ENCODE measurements at places on chromosomes 11 and 22.

- no peak for DNase-seq
Measured at GRCh38 chr22:20464096-20464614, 26.5 kb upstream of the SCARF2 start.

DNA sequence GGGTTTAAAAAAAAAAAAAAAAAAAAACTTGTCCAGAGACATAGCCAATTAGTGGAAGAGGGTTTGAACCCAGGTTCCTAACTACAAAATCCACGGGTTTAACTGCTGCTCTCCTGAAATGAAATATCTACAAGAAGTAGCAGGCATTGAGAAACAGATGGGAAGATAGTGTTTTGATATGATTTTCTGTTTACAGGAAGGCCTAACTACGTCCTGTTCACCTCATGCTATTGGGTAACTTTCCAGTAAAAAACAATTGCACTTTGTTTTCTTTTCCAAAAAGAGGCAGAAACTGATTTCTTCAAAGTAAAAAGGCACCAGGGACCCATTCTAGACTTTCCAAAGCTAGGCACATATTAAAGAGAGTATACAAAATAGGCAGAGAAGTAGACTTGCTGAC, 5.9 kb upstream of the C11orf91 start:
- no peak for DNase-seq

- DNase-seq, result no peak
Measured at GRCh38 chr11:70935006-70935768, 317.2 kb downstream of the SHANK2 start.

GRCh38 chr11:2801711-2802388, 83.7 kb downstream of the CDKN1C start:
- DNase-seq, result no peak

DNA sequence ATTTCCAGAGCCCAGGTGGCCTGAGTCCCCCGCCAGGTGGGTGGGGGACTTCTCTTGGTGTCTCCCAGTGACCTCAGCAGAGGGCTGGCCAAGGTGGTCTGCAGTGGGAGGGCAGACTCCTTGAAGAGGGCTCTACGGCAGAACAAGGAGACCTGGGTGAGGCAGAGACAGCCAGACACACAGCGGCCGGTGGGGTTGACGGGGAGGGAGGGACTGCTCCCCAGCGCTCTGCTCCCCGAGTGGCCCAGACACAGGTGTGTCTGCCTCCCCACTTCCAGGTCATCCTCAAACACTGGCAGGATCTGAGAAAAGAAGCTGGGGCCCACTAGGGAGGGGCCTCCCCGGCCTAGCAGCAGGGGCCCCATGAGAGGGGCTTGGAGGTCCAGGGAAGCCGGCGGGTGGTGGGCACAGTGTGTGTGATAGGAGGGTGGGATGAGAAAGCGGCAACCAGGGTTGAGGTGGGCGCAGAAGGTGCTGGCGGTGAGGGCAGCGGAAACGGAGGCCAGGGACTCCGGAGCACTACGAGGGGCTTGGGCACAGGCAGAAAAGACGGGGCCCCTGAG, 30.1 kb downstream of the SYT7 start:
- no peak for DNase-seq

- no peak for DNase-seq
Measured at GRCh38 chr11:92738276-92738675, 231.2 kb upstream of the MTNR1B start.

DNA sequence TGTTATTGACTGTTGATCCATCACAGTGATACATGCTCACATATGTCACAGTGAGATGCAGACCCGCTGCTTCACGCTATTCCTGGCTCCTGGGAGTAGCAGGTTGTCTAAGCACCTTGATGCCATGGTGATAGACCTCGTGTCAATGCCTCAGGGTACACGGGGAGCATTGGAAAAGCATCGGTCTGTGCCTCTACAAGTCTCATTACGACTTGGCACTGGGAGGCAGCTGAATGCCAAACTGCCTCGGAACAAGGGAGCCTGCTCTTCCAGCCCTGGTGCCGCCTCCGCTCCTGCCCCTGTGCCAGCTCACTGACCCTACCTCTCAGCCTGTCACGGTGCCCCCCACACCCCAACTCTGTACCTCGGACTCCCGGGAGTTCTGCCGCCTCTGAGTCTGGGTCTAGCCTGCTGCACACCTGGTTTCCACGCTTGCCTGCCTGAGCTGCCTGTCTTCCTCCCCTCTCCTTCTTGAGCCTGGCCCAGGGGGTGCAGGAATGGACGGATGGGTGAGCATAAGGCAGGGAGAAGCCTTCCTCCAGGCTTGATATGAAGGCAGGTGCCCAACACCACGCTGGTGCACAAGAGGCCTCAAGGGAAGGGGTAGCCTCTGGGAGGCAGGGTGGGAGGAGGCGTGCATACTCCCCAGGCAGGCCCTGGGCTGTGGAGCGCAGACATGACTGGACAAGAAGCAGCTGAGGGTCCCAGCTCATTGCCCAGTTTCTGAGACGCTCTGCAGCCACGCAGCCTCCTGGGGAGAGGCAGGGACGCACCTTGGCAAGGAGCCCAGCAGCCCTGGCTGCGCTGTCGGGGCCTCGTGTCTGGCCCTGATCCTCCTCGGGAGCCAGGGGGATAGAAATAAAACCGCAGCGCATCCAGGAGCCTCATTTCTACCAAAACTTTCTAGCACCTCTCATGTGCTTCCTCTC, 1.8 kb upstream of the NFAM1 start:
- DNase-seq, result peak; percentile 71

DNA sequence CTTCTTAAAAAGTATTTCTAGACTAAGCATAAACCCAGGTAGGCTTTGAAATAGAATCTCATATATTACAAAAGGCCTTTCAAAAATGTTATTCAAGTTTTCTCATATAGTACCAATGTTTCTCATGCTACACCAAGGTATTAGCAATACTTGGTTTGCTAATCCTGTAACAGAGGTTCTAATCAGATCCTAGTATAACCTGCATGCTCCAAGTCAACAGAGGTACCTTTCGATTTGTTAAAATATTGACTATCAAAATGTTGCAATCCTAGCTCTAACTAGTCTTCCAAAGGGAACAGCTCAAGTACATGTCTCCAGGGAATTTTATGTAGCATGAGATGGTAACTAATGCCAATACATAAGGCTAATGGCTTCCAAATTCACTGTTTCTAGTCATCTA, 98.1 kb upstream of the APOA1 start:
- DNase-seq, result no peak

DNA sequence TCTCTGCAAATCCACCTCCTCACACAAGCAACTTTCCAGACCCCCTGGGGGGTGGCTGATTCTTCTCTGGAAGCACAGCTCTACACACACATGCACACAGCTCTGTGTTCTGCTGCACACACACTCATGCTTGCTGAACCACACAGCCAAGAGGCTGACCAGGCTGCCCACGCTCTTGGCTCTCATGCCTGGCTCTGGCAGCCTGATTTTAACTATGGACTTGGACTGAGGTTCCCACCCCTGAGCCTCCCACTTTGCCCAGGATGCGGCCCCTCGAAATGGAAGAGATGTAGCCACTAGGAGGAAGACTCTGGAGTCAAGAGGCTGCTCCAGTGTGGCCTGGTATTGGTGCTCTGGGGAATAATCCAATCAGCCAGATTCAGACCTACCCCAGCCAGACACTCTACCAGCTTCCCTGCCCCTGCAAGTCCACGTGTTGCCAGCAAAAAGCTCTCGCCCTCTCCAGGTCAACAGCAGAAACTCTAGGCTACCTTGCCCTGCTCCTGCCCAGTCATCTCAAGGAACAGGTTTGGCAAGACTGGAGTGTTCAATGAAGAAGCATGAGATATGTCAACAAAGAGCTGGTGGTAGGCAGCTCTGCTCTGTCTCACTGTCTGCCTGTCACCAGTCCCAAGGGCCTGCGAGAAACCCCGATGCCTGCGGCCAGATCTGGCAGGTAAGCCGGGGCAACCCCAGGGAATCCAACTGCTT, 8.8 kb upstream of the CASTOR1 start:
- no peak for DNase-seq

- peak; percentile 19 for DNase-seq
Measured at GRCh38 chr11:67022961-67023956, at the start of gene SYT12. Gene SYT12 (plus strand): TSS chr11:67023134. CDS start chr11:67030145, 7,011 bp downstream.

DNA sequence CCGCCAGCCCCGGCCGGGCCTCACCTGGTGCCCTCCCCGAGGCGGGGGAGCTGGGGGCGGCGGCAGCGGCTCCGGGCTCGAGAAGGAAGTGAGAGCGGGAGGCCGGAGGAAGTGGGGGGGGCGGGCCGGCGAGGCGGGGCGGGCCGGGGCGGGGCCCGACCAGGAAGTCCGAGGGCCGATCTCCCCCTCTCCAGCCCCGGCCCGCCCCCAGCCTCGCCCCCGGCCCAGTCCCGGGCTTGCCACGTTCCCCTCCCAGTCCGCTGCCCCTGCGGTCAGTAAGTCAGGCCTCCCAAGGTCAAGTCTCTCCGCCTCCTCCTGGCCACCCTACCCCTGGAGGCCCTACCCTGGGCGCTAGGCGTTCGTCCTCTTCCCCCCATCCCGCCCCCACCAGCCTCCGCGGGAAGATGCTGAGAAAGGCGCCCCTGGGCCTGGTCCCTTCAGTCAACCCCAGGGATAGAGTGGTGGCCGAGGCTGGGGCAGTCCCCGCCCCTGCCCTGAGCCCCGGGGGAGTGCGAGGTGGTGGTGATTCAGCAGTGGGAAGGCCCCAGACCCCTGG, at the start of gene RHOG:
Gene RHOG (minus strand): TSS at position 90 of the 556 bp plus-strand sequence. CDS start 12,821 bp downstream, outside the sequence.
- DNase-seq, result no peak

DNA sequence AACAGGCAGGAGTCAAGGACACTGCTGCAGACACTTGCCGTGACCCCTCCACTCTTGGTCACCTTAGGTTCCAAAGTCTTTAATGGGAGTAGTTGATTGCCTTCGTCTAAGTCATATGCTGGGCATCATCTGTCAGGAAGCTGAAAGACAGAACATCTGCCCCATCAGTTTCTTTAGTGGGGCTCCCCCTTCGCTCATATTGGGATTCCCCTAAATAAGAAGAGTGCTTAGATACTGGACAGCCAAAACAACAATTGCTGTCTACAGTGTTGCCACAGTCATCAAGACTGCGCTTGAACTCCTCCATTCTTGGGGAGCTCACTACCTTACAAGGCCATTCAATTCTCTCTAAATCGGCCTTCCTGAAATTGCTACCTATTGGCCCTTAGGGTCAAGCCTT, 58.5 kb downstream of the UBASH3B start:
- DNase-seq, result no peak

DNA sequence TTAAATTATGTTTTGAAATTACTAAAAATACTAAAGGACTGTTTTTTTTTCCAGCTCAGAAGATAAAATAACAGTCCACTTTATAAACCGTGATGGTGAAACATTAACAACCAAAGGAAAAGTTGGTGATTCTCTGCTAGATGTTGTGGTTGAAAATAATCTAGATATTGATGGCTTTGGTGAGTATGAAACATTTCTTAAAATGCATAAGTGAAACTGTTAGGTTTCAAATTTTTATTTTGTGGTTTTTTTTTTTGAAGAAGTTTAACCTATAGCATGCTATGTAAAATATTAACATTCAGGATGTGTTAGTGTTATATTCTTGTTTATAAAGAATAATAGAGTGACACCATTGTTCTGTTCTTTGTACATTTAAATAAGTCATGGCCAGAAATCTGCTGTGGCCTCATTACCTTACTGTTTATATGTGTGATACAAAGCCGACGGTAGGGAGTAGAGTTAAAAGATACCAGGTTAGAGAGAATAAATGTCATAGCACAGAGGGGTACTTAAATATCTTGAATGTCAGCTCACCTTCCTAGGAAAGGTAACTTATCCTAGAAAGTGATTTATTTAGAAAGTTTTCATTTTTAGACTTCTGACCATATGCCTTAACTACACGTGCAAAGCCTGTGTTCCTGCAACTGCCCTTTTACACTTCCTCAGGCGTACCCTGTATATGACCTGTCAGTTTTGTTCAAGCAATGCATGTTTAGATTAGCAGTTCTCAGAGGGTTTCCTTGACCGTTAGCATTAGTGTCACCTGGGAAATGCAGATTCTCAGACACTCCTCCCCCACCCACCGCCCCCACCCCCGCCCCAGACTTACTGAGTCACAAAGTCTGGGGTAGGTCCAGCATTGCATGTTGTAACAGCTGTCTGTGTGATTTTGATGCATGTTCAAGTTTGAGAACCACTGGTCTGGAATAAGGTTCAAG, 6.3 kb downstream of the FDX1 start:
- no peak for DNase-seq

GRCh38 chr11:74709175-74709574, 22.1 kb downstream of the CHRDL2 start:
- no peak for DNase-seq

- no peak for DNase-seq
Measured at GRCh38 chr22:41523464-41524221, 20.6 kb downstream of the POLR3H start.

DNA sequence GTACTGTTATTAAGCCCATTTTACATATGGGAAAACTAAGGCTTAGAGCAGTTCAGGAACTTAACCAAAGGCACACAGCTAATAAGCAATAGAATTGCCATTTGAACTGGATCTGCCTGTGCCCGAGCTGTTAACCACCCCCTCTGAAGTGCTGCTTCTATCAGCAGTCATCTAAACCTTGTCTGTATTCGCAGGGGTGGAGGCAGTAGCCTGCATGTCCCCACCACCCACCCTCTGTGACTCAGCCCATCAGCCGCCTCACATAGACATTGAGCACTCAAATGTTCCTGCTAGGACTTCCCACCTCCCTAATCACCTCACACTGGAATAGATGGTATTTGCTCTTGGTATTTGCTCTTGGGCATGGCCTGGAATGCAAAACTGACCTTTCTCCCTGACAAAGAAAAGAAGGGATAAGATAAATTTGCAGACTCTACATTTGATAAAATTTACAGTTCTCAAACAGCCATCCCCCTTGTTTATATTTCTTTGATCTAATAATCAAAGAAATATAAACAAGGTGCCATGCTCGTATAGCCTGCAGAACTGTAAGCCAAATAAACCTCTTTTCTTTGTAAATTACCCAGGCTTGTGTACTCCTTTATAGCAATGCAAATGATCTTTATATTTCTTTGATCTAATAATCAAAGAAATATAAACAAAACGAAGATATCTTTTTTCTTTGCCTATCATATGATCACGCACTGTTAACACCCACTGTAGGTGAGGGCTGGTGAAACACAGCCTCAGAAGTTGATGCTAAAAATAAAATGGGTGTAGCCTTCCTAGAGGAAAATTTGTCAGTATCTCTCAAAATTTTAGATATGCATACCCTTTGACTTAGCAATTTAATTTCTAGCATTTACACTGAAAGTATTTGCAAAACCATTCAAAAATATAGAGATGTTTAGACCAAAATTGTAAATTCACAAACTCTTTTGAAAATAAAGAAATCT, 15.9 kb downstream of the DKK3 start:
- no peak for DNase-seq

DNA sequence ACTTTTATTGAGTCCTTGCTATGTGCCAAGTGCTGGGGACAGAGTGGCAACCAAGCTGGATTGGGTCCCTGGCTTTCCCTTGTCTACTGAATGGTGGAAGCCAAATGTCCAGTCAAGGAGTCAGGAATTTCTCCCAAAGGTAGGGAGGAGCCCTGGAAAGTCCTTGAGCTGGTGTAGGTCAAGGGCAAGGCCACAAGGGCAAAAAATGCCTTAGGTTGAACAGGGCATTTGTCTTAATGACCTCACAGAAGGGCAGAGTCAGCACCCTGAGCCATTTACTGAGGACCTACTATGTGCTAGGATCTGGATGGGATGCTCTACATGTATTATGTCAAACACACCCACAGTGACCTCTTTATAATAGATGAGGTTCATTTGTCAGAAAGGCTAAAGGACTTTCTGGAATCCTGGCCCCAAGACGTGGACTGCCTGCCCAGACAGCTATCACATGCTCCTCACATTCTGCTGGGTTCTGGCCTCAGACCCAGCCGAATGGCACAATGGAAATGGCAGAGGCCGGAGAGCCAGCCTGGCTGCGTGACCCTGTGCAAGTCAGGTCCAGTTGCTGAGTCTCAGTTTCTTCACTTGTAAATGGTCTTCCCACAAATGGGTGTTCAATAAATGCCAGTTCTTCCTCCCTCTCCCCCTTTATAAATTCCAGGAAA, 17.7 kb downstream of the MOGAT2 start:
- no peak for DNase-seq

All from NCI-H446 (cell line).